ENCODE measurements at places on chromosomes 7 and 10.

- no peak for DNase-seq
Measured at GRCh38 chr10:114856544-114857287, 35.1 kb downstream of the FHIP2A start.

- no peak for DNase-seq
Measured at GRCh38 chr7:80634505-80634904, 3.9 kb upstream of the CD36 start.

DNA sequence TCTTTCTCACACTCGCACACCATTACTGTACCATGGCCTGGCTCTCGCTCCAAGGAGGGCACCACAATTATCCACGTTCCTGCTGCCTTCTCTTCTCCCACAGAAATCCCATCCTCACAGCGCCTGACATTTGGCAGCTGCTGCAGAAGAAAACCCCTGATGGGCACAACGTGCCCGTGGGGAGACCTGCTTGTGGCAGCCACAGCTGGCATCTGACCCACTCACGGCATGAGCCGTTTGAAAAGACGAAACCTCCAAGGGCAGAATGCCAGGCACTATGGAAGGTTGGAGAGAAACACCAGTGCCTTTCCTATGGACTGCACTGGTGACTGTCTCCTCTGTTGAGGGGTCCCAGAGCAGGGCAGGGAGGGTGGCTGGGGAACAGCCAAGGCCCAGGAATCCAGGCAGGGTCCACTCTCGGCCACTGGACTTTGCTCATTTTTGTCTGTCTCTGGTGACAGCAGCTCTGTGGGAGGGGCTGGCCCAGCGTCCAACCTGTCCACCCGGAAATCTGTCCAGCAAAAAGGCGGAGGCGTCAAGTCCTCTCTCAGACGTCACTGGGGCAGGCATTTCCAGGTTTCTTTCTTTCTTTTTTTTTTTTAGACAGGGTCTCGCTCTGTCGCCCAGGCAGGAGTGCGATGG is 61.0 kb upstream of the MKRN1 start:
- no peak for DNase-seq

DNA sequence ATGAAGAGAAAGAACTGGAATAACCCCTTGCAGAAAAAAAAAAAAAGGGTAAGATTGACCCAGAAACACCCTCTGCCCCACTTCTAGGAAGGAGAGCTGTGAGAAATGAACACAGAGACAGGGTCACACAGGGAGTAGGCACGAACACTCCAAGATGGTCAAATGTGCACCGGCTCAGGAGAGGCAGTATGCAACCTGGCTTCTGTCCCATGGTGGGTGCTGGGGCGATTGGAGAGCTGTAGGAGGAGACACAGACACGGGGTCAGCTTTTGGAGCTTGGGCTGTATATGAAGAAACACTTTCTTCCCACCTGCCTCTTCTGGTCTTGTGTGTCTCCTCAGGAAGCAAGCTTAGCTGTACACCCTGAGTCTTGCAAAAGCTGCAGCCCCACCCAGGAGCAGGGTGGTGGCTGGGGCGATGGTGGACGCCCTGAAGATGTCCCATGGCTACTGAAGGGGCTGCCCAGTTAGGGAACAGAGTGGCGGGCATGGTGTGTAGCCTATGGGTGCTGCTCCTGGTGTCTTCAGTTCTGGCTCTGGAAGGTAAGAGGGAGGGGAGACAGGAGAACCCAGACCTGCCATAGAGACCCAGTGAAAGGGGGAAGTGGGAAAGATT is 8.0 kb downstream of the EPHB6 start:
- no peak for DNase-seq

DNA sequence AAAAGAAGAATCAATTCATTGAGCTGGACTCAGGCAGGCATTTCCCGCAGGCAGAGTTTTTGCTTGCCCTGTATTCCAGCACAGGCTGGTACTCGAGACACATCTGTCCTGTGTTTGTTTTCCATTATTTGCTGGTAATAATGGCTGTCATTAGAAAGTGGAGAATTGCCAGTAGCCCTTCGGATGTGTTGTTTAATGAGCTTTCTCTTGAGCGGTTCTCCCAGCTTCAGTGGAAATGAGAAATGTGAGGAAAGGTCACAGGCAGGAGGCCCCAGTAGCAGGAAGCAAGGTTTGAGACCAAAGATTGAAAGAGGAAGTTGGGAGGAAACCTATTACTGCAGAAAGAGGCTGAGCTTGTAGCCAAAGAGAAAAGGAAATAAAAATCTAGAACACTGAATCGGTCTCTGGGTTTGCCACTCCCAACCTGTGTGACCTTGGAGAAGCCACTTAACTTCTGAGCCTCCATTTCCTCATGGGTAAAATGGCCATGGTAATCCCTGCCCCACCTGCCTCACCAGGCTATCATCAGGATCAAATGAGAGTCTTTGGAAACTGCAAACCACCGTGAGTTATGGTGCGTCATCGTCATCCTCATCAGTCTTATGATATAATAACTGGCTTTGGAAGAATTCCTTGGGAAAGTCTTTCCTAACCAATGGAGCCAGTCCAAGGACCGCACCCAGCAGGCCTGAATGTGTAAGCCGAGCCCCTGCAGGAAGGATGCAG is 67.7 kb downstream of the TACR2 start:
- no peak for DNase-seq

GRCh38 chr7:29161231-29161630 is 14.9 kb upstream of the CPVL start:
- DNase-seq: no peak

- DNase-seq: no peak
Measured at GRCh38 chr10:45454262-45454661, 80.2 kb downstream of the ALOX5 start.

GRCh38 chr10:54609423-54609822 is 191.6 kb downstream of the PCDH15 start:
- no peak for DNase-seq

DNA sequence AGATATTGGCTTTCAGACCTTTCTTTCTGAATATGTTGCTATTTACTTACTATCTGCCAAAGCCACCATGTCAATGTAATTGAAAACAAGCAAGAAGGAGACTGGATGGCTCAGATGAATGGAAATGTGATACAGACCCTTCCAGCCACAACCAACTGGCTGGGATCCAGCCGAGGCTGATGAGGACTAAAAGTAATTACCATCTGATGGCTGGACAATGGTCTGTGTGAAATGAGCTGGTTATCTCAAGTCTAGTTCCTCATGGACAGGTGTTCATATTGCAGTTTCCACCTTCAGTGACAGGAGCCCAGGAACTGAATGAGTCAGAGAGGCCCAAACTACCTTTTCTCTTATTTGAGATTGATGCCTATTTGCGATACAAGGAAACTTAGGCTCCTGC is 267.5 kb downstream of the GATA3 start:
- no peak for DNase-seq

- DNase-seq: no peak
Measured at GRCh38 chr10:63227207-63227895, 94.2 kb downstream of the NRBF2 start.

- no peak for DNase-seq
Measured at GRCh38 chr10:34386921-34387320, 428.2 kb downstream of the PARD3 start.

- DNase-seq: no peak
Measured at GRCh38 chr10:84765086-84765485, 436.7 kb downstream of the CCSER2 start.

DNA sequence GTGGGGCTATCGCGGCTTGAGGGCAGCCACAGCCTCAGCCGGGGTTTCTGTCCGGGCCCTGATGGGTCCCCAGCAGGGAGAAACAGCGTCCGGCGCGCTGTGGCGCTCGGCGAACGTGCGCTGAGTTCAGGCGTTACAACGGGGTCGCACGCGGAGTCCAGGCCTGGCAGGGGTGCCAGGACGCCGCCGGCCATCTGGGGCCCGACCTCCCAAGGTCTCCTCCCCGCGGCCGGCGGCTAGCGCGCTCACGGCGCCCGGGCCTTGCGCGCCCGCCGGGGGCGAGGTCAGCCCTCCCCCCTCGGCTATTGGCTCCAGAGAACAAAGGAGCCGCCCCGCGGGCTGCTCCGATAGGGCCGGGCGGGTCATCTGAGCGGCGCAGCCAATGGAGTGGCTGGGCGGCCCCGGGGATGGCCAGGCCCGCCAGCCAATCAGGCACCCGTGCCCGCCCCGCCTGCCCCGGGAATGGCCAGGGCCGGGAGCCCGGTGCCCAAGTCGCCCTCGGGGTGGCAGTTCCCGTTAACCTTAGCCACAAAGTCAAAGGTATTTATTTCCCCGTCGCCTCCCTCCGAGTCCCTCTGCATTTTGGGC is at the start of gene ZNF775:
ZNF775 (plus strand) TSS at position 478 of the 588 bp plus-strand sequence. CDS start 9,141 bp downstream, outside the sequence.
- peak; percentile 60 for DNase-seq

DNA sequence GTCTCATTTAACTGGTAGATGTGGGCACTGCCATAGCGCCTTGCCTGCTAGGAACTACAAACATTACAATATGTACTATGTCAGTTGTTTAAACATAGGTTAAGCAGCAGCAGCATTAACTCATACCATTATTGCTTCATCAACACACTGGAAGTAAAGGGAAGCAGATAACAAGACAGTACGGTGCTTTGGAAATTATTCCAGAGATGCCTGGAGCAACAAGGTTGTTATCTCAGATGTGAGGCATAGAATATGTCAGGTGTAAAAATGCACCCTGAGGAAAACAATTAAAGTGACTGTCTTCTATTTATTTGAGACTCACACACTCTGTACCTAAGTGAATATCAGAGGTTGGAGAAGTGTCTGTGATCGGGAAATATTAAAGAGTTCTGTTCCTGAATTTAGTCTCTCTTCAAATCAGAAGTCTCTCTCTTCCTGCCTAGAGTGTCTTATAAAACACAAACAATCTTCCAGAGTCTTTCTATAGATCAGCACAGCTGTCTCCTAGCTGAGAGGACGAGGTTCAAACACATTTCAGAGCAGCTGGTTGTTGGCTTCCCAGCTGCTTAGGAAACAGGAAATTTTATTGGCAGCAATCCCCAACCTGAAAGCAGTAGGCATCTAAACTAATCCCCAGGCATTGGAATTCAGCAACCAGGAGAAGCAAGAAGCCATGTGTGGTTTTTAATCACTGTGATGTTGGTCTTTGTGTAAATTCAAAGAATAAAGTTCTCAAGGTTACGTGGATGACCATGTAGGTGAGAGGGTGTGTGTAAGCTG is 994.4 kb upstream of the LRRTM3 start:
- DNase-seq: no peak

DNA sequence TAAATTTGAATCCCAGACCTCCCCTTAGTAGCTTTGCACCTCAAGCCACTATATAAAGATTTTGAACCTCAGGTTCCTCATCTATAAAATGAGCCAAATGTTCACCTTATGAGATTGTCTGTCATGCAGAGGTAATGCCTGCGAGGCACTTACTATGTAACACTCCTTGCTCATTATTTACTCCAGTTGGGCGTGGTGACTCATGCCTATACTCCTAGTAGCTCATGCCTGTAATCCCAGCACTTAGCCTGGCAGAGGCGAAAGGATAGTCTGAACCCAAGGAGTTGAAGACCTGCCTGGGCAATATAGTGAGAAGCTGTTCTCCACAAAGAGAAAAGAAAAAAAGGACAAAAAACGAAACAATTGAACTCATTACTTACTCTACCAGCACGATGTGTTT is 82.2 kb downstream of the MDFIC start:
- no peak for DNase-seq

GRCh38 chr10:14540062-14540461 is 209.3 kb upstream of the FRMD4A start:
- DNase-seq: no peak

DNA sequence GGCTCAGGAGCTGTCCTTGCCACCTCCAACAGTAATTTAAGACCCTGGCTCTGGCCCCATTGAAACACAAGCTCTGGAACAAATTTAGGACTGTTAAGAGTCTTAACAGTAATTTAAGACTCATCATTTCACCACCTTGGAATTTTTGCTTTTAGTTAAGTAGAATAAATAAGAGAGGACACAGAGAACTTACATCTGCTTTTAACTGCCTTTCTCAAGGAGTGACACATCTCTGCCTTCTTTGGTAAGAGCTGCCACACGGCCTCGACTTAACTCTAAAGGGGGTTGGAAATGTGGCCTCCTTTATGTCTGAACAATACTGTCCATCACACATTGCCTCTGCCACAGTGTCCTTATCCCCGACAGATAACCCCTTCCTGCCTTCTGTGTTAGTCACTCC is 77.9 kb downstream of the HERPUD2 start:
- DNase-seq: no peak

- DNase-seq: no peak
Measured at GRCh38 chr10:111246814-111247452, 170.1 kb downstream of the ADRA2A start.

GRCh38 chr10:20494474-20494873 is 402.6 kb downstream of the NEBL start:
- DNase-seq: no peak

DNA sequence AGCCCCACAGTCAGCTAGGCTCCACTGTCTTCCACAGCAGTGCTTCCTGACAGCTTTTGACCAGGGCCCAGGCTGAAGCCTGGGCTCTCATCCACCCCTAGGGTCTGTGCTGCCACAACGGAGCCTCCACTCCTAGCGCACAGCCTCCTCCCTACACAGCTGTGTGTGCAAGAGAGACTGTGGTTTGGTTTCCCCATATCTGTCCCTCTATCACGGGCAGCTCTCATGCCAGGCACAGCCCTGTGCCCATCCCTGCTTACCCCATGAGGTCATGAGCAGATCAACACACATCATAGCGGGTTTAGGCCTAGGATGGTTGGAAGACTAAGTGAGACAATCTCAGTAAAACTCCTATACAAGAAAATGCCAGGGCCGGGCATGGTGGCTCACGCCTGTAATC is 61.7 kb upstream of the PLXNA4 start:
- no peak for DNase-seq

DNA sequence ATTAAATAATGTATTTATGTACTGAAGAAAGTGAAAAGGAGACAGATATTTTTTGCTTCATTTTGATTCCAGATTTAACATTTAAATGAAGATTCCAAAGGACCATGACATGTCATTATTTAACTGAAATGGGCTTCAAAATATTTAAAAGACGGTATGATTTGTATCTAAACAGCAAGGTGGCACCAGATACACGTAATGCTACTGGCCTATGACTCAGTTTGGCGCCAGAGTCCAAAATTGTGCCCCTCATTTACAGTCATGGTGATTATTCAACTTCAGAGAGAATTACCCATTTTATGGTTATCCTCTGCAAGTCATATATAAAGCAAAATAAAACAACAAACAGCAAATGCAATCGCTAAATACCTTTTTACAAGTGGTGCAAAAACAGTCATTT is 94.5 kb downstream of the ETV1 start:
- DNase-seq: no peak

- no peak for DNase-seq
Measured at GRCh38 chr10:59881640-59882039, 24.7 kb downstream of the CCDC6 start.

- no peak for DNase-seq
Measured at GRCh38 chr10:29957236-29957635, 102.2 kb downstream of the JCAD start.

- no peak for DNase-seq
Measured at GRCh38 chr10:88994019-88994418, 3.4 kb downstream of the FAS start.

- no peak for DNase-seq
Measured at GRCh38 chr7:100791881-100792666, 35.2 kb downstream of the EPHB4 start.

Data from NCI-H1436 treated with DMSO at 0.1 percent for 48 hours (cell line).